Iris pigment epithelial cell (primary cell): ENCODE measurements at places on chromosomes 7 and 10.

DNA sequence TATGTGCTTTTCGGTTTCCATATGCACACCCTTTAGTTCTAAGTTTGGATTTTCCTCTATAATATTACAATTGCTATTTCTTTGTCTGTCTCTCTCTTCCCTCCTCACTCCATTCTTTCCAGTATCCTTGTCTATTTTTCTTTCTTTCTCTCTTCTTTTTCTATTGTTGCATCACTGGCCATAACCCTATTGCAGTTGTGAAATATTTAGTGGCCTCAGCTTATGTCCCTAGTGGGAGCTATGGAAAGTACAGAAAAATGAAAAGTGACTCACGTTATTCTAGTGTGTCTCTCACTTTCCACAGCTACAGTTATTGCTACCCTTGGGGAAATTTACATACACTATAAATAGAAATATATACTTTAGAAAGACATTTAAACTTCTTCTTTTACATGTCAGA, 59.1 kb downstream of the CNTNAP2 start:
- peak; percentile 20 for DNase-seq

- no peak for DNase-seq
These were observed 15.7 kb upstream of the FAM204A start for GRCh38 chr10:118357841-118358240.

- no peak for DNase-seq
These were observed 182.9 kb upstream of the SHH start for GRCh38 chr7:155995183-155995612.

DNA sequence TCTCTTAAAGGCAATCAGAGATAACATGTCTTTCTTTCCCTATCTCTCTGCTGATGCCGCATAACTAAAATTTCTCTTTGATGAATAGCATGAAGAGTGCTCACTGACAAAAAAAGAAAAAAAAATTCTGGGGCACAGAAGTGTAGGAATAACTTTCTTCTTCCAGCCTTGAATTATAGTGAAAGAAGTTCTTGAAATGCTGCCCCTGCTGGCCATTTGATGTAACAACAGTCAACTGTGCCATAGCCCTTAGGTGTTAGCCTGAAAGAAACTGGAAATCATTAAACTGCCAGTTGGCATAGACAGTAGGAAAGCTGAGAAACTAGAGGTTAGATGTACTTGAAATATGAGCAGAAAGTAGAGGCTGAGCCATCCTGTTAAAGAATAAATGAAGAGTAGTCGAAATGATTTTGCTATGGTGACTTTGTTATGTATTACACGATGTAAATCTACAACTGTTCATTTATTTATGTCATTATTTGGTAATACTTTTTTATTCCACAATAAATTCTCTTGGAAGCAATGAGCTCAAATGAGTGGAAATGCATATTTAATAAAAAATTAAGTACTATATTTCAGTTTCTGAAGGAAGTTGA, 48.3 kb upstream of the FAM171A1 start:
- DNase-seq: peak; percentile 44

DNA sequence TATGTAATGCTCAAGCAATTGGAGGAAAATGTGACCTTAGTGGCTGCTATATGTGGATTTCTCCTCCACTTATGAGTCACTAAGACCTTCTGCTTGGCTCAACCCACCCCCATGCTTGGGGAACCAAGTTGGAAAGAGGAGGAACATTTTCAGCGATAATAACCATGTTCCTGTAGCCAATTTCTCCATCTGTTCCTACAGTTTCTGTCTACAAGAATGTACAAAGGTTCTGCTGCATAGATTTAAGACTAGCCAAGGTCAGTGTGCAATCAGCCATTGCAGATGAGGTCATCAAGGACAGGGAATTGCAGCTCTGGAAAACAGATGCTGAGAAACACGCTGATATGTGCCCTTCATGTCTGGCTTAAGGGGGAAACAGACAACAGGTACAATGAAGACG, 5.6 kb upstream of the NRCAM start:
- peak; percentile 33 for DNase-seq

- DNase-seq: no peak
These were observed 36.1 kb downstream of the SGPL1 start for GRCh38 chr10:70851597-70852475.

- DNase-seq: peak; percentile 40
These were observed 189.2 kb upstream of the PODXL start for GRCh38 chr7:131745390-131746248.
